CD8-positive, alpha-beta memory T cell (primary cell): ENCODE measurements at places on chromosomes 3 and 15.

DNA sequence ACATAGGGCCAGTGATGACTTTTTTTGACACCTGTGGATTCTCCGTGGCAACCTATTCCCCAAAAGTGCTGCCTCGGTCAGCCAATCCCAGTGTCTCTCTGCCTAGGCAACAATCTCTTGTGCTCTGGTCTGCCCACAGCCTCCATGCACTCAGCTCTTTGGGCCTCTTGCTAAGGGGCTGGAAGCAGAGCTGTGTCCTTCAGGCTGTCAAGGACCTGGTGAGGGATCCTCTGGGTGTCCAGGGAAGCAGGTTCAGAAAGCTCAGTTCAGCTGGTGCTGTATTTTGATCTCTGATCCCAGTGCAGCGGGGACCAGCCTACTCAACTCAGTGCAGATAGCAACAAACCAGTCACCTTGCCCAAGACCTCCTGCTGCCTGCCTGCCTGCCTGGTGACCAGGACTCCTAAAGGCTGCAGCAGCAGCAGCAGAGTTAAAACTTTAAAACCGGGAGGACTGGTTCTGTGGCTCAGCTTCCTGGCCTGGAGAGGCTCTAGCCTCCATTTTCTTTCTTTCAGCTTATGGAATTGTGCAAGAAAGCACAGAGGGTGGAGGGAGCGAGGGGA is 6.2 kb downstream of the PAK6 start:
- no peak for DNase-seq

- DNase-seq = no peak
Measured at GRCh38 chr3:173066044-173067004, 74.7 kb downstream of the SPATA16 start.

GRCh38 chr3:27533261-27533607 is 49.0 kb upstream of the SLC4A7 start:
- no peak for DNase-seq

DNA sequence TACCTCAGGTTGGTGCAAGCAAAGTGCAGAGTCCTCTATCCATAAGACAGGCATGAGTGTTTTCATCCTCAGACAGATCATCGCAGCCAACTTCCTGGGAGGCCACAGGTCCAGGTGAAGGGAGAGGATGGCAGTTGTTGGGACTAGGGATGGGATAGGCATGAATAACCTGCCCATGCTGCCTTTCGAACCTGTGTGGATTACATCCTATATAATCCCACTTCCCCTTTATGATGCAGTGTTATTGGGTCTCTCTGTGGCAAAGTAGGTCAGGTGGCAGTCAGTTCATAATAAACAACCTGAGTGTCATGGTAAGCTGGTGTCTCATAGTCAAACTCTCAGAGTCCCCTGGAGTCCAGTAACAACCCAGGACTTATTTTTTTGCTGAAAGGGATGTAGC is 40.4 kb downstream of the CCR3 start:
- DNase-seq = no peak

GRCh38 chr15:52715411-52715810 is 36.2 kb upstream of the ATOSA start:
- DNase-seq = no peak

GRCh38 chr15:81281766-81282605 is 42.0 kb downstream of the STARD5 start:
- no peak for DNase-seq
